ENCODE measurements at places on chromosomes 1 and 21.

DNA sequence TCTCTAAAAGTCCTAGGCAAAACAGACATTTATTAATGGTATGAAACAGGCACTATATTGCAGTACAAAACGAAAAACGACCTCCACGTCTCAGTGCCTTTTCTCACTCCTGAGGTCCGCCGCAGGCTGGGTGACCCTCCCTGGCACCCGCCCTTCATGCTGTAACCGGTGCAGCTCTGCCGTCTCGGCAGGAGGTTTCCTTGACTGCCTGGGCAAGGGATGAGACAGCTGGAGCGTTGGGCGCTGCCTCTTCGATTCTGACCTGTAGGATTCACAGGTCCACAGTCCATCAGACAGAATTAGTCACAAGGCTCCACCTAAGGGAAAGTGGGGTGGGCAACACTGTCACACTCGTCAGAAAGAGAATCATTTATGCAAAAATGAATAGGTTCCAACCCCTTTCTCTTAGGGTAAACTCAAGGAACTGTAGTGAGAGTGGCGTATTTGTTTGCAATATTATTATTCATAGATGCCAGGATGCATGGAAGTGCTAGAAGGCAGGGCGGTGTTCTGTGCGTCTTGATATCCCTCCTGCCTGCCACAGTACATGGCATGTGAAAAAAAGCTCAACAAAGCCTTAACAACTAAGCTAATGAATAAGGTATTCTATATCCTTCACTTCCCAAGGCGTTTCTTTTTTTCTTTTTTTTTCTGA, 23.5 kb upstream of the ZBTB18 start:
- DNase-seq, result no peak

- no peak for DNase-seq
Measured at GRCh38 chr1:94806441-94806871, 13.7 kb upstream of the SLC44A3 start.

DNA sequence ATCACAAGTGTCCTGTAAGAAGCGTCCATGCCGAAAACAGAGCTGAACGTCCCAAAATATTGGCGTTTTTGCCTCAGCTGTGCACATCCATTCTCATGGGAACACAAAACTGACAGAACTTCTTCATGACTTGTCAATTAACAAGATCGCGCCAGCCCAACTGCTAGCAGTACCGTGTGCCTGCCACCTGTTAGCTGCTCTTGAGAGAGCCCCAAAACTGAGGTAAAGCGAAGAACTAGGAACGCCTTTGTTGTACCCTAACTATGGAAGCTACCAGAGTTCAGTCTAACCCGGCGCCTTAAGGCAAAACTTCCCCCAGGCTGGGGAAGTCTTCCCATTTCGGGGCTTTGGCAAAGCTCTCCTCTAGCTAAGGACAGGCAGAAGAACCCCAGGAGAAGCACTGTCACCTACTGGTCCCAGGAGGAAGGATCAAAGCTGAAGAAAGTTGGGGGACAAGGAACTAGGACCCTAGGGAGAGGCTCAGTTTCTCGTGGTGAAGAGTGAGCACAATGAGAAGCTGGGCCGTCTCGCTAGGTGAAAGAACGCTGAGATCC, 719 bp downstream of the EYA3 start:
- DNase-seq, result peak; percentile 9

DNA sequence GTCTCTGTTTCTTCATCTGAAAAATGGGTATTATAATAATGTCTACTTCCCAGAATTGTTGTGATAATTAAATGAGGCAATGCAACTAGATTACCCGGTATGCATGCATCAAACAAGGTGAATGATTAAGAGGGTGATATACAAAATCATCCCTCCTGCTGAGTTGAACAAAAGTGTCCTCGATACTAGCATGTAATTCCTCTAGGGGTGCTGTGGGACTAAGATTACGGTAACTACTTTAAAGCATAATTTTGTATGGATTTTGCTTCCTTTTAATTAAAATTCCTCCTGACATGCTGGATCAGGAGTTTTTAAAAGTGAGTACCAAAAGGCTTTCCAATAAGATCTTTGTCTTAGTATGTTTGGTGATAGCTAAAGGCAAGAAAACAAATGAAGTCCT, 98.7 kb upstream of the PRMT6 start:
- no peak for DNase-seq

- peak; percentile 63 for DNase-seq
Measured at GRCh38 chr1:26771643-26772321, 16.0 kb upstream of the PIGV start.

DNA sequence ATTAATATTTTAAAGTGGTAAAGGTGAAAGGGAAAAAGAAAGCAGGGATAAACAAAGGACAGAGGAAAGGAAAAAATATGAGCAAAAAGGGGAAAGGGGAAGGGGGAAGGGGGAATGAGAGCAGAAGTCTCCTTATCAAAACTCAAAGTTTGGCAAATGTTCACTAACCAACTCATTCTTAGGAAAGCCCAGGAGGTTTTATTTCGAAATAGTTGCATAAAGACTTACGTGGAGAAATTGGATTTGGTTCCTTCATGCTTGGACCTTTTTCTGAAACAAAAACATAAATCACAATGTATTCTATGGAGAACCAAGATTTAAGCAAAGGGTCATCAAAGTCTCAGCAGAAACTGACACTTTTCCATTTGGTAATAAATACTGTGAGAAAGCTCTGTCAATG, 188.1 kb downstream of the TGFBR3 start:
- DNase-seq, result no peak

DNA sequence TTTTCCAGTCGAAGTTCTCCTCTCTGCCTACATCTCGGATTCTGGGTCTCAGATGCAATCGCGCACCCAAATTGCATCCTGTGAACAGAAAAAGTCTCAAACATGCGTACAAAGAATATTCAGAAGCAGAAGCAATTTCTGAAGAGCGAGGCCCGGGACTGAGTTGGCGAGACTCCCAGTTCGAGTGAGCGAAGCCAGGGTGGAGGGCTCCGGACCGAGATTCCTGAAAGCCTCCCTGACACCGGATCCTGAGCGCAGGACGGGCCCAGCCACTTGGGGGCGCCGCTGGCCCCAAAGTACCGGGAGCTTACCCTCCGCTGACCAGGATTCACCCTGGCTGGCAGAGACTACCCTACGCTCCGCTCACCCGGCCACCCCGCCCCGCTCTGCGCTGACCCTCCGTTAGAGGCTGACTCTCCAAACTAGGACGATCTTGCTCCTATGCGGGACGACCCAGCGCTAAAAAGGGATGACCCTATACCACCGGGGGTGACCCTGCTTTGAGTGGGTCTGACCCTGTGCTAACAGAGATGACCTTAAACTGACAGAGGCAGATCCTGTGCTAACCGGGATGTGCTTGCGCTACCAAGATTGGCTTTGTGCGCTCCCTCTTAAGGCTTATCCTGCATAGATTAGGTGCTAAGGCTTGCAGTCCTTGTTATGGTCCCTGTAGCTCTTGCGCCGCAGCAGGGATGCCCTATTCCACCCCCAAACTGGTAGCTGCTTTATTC, 12.1 kb downstream of the FOXD2 start:
- DNase-seq, result no peak

DNA sequence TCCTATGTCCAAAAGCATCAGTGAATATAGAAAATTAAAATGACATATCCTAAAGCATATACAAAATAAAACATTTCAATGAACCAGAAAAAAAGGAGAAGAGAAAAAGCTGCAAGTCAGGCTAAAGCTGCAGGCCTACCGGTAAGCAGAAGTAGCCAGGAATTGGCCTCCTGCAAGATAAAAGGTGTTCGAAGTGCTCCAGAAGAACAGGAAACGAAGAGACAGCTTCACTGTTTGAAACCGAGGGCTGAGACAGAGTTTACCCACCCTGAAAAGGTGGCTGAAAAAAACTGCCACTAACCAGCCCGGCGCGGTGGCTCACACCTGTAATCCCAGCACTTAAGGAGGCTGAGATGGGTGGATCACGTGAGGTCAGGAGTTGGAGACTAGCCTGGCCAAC, 37.4 kb downstream of the NSL1 start:
- no peak for DNase-seq

- no peak for DNase-seq
Measured at GRCh38 chr1:107804134-107804533, 160.8 kb downstream of the VAV3 start.

GRCh38 chr1:219792337-219793021, 135.9 kb downstream of the SLC30A10 start:
- DNase-seq, result no peak

DNA sequence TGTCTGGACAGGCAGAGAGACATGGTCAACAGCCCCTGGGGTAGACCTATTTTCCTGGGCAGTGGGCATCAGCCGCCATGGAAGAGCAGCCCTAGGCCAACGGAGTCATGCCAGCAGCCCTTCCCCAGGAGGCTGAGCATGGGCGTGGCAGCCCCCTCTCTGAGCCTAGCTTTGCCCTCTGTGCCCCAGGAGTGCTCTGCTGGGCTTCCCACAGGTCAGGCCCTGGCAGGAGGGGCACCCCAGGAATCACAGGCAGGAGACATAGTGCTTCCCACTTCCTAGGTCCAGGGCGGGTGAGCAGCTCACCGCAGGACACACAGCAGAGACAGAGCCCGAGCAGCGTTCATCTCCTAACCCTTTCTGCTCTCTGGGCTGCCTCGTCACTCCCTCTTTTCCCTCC, 132.8 kb downstream of the GLIS1 start:
- DNase-seq, result no peak

- DNase-seq, result no peak
Measured at GRCh38 chr1:244968471-244968871, 104.1 kb upstream of the HNRNPU start.

GRCh38 chr1:18899363-18900049, 2.8 kb downstream of the ALDH4A1 start:
- DNase-seq, result no peak

DNA sequence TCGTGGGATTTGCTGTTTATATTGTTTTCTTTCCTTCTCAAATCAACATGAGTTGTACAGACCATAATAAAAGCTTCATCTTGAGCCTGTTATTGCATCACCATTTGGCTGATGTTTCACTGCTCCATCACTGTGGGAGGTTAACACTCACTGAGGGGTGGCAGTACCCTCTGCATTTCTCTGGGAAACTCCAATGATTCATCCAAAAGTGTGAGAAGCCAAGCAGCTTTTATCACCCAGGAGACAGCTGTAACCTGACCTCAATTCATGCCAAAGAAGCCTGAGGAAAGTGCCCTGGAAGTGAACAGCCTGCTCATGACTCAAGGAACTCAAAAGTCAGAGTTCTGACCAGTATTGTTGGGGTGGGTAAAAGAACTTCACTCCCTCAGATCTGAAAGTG, 84.1 kb downstream of the GPR88 start:
- no peak for DNase-seq

DNA sequence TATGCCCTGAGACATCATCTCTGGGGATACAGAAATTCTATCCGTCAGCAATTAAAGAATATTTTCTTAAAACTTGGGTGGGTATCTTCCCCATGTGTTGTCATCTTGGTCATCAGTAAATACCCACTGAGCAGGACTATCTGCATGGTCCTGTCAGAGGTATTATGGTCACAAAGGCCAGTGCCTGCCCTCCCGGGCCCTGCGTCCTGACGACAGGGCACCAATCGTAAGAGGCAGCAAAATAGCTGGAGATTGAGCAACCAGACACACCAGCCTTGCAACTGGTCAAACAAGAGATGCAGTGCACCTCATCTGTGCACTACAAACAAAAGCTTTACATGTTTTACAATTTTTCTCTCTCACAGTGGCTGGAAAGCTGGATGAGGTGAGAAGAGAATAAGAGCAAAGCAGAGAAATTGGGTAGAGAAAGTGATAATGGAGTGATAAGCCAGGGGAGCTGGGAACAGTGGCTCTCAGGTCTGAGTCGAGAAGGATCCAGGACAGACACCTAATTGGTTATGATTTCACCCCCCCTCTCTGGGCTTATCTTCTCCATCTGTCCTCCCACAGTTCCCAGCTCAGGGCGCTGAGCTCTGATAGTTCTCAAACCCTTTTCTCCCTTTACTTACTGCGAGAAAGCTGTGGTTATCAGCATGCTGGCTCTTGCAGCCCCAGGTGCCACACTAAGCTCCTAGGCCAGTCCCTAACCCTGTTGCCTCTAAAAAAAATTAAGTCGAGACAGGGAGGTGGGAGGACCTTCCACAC, 8.8 kb upstream of the SRP9 start:
- DNase-seq, result no peak

- no peak for DNase-seq
Measured at GRCh38 chr1:91863498-91863897, 22.5 kb downstream of the TGFBR3 start.

DNA sequence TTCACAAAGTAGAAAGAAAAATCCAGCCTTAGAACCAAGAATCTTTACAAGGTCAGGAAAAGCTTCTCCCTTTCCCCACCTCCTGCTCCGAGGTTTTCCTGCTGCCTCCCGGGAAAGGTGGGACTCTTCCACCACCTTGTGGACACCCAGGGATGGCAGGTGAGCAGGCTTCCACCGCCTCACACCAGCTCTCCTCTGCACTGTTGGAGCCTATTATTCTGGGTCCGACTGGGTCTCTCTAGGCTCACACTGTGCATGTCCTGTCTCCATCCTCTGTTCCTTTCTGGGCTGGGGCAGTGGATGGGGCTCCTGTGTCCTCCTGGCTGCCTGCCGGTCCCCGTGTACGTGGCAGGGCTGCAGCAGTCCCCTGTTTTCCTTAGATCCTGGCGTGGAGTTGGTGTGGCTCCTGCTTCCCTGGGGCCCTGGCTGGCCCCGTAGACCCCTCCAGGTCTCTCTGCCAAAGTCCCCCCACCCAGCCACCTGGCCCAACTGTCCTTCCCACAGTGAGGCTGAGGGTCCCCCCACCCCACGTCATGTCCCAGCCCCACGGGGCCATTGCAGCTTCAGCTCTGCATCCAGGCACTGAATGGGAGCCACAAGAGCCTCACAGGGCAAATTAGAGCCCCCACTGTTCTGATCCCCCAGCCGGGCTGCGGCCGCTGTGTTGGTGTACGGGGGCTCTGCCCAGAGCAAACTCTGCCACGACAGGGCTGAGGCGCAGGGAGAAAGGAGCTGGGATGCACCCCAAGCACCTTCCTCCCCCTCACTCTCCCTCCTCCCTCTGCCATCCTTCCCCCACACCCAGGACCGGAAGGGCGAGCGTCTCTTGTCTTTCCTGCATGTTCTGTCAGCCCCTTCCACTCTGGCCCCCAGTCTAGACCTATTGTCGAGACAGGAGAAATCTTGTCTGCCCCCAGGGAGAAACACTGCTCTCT, 3.3 kb upstream of the SLC45A1 start:
- DNase-seq, result peak; percentile 76
